ENCODE measurements at places on chromosomes 1 and 21.
A peak's percentile ranks its signal among the peaks of the same experiment; 100 is the strongest.

- DNase-seq, result no peak
Measured at GRCh38 chr1:244311784-244312532, 139.8 kb downstream of the ADSS2 start.

DNA sequence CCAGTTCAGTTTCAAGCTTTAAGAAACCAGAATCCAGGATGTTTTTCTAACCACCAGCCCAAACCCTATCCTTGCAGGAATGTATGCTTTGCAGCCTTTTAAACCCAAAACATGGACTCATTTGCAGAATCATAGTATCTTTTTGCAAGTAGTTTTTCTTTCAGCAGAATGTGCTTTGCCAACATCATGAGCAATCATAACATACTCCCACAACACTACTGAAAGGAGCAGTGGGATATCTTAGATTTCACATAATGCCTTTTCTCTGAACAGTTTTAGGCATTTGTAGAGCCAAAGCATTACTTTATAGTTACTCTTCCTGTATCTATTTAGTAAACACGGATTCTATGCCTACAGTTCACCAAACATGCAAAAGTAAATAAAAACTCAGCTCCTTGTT, 10.0 kb upstream of the SH2D2A start:
- no peak for DNase-seq

- no peak for DNase-seq
Measured at GRCh38 chr1:27403065-27403726, 10.8 kb downstream of the GPR3 start.

GRCh38 chr1:19680644-19681043, 16.0 kb downstream of the HTR6 start:
- no peak for DNase-seq

GRCh38 chr1:5621692-5622091, 370.5 kb downstream of the NPHP4 start:
- no peak for DNase-seq

- no peak for DNase-seq
Measured at GRCh38 chr1:42973286-42973685, 14.6 kb upstream of the SLC2A1 start.

DNA sequence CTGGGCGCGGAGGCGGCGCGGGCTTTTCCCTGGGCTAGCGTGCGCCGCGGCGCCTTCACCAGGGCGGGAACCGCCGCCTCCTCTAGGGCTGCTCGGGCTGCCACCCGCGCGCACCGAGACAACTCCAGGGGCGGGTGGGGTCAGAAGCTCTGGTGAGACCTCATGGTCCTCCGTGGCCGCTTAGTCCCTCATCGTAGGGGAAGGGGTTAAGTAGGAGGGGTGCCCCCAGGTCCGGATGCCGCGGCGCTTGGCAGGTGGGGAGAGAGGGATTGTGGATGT, 559 bp downstream of the SERTAD4 start:
- DNase-seq, result no peak

DNA sequence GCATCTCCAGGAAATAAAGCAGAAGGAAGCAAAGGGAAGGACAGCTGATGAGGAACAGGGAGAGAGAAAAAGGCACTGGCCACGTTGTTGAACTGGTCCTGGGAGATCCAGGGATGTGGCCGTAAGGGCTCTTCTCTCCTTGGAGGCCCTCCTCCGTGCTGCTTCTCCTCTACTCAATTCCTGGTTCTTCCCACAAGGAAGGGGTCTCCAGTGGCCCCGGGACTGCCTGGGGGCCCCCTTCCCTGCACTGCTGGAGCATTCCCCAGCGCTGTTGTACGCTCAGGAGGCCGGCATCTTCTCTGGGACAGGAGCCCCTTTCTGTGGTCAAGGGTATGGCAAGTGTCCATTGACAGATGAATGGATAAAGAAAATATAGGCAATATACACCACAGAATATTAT, 88.5 kb upstream of the TLR5 start:
- no peak for DNase-seq

DNA sequence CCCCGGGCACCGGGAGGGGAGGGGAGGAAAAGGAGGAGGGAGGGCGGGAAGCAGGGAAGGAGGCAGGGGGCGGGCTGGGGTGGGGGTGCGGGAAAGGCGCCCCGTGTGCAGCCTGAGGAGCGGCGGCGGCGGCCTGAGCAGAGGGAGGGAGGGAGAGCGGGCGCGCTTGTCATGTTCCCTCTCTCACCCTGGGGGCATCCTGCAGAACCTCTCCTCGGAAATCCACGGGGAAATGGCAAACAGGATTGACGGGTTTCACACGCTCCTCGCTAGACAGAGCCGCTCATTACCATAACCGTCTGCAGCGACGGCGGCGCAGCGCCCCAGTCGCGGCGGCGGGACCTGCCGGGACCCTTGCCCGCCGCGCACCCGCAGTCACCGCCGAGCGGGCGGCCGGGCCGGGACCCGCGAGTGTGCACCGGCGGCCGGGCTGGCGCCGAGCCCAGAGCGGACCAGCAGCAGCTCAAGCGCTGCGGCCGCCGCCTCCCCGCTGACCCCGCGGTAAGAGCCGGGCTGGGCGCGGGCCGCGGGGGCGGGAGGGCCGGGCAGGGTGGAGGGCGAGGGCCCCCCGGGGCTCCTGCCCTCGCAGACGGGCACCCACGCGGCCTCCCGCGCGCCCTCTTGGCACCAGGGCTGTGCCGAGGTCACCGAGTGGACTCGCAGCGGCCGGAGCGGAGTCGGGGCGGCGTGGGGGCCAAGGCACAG, at the start of gene SERTAD4:
Gene SERTAD4 (plus strand): TSS at position 286 of the 705 bp plus-strand sequence. CDS start 5,165 bp downstream, outside the sequence.
- DNase-seq, result peak; percentile 68

DNA sequence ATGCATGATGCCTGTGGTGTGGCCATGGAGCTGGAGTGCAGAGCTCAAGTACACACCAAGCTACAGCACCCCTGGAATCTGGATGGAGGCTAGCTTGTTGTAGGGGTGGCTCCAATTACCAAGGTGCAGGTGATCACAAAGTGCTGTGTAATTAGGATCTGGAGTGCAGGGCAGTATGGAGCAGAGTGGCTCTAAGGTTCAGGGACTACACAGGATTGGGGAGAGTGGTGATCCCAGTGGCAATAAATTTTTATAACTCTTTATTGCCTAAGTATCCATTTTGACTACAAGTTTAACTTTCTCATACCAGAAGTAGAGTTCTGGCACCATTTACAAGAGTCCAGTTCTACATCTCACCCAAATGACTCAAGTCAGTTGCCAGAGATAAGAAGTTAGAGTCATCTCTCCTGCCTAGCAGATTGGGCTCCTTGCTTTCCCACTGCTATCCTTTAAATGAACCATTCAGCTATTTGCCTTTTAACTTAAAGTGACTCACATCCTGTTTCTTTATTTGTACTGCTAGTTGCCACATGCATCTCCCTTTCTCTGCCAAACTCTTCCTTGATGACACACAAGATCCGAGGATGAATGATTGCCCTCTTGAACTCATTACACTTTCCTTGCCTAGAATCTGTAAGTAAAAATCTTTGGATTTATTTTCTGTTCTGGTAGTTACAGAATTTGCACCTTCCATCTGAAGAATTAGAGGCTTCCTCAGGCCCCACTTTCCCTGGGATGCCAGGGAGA, 427.2 kb downstream of the KCNT2 start:
- no peak for DNase-seq

GRCh38 chr1:208163539-208163938, 80.6 kb downstream of the PLXNA2 start:
- no peak for DNase-seq

GRCh38 chr21:46431884-46432488, 26.7 kb upstream of the DIP2A start:
- DNase-seq, result no peak

GRCh38 chr1:167149793-167150491, 56.1 kb downstream of the STYXL2 start:
- no peak for DNase-seq

DNA sequence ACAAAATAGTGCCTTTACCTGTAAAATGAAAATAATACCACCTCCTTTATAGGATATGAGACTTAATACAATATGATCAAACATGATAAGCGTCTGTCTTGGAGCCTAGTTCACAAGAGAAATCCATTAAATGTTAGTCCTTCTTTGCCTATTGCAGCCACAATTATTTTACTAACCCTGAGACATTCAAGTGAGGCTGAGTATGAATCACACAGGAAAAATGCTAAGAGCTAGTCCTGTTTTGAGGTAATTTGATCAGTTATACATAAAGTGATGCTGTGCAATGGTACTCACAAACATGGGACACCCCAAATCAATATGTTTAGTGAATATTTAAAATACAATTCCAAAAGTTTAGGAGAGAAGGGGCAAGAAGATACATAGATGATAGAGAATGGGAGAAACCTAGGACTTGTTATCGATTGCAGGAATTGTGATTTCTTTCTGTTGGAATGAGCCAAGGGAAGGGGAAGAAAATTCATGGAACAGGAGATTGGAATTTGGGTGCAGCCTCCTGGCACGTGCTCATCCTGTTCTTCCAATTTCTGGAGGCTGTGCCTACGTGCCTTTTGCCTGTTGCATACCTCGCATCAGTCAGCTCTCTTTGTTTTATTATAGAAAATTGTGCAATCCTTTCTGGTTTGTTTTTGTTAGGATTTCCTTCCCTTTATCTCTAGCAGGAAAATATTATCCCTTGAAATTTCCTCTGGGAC, 39.9 kb upstream of the BACH1 start:
- DNase-seq, result no peak

DNA sequence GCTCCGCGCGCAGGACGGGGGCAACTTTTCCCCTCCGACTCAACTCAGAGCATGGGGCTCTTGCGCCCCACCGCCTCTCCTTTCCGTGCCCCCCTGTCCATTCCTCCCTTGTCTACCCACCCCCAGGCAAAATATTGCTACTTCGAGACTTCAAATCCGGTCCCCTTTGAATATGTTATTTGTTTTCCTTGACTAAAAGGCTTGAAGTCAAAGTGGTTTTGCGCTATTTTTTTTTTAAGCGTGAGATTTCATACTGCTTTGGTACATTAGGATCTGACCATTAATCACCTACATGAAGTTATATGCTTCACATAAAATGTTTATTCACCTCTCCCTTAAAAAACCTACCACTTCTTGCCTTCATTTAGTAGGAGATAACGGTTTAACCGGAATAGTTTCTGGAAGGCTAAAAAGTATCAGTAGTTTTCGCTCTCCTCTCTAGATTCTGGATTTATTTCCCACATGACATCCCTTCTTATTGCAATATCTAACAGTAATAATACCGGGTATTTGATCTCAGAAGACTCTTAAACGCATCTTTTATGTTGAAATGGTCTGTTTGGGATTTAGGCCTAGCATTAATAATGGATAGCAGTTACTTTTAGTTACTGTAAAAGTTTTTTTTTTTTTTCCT, 1.6 kb downstream of the NFIA start:
- DNase-seq, result no peak

DNA sequence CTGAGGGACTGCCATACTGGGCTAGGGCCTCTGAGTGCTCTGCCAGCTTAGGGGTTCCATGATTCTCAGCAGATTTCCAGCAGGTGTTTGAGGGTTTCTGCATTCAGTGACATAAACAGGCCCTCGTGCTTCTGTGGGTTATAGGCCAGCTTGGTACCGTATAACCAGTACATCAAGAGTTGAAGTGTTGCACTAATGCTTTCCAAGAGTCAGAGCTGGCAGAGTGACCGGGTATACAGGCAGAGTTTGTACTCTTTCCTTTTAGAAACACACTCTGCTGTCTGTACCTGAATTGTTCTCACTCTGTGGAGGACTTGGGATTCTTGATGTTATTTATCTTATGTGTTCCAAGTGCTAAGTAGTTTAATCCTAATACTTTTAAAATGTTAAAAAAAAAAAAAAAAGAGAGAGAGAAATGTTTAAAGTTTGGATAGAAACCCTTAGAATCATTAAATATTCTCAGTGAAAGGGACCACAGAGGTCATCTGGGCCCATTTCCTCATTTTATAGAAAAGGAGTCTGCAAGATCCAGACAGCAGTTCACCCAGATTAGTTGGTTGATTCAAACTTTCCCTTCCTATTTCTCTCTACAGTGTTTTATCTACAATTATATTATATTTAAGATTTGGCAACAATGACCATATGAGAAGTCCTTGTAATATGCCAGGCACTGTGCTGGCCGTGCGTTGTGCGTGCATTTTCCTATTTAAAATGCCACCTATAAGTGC, 325.8 kb downstream of the KIF26B start:
- no peak for DNase-seq

GRCh38 chr1:55206210-55206609, 9.0 kb downstream of the USP24 start:
- no peak for DNase-seq

GRCh38 chr1:36703526-36704208, 221.0 kb upstream of the CSF3R start:
- peak; percentile 87 for DNase-seq

DNA sequence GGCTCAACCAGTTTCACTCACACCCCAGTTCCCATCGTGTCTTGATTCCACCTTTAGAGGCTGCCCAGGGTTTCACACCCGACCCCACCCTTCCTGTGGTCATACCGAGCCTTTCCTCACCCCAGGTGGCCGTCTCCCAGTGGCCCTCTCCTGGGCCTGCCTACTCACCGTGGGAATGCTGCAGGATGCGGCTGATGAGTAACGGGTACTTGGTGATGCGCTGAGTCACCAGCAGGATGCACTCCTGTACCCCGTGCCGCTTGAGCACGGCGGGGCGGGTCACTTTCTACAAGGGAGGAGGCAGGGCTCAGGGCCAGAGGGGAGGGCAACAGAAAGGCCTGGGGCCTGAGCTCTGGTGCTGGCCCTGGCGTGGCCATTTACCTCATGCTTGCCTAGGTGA, 16.4 kb downstream of the ARHGEF2 start:
- DNase-seq, result no peak

- DNase-seq, result no peak
Measured at GRCh38 chr21:35583566-35584216, 476.6 kb downstream of the SETD4 start.

DNA sequence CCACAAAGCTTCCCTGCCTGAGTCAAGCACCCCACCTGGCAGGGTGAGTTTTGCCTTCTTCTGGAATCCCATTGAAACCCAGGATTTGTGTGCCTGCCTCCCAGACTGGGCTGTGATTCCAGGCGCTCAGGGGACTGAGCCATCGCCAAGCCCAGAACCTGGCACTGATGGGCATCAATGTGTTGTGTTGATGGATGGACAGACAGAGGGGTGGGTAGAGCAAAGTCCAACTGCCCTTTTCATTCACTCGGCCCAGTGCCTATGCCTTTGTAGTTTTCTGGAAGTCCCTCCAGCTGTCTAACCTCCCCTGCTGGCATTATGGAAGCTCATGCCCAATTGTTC, 66.0 kb upstream of the LAPTM5 start:
- no peak for DNase-seq

DNA sequence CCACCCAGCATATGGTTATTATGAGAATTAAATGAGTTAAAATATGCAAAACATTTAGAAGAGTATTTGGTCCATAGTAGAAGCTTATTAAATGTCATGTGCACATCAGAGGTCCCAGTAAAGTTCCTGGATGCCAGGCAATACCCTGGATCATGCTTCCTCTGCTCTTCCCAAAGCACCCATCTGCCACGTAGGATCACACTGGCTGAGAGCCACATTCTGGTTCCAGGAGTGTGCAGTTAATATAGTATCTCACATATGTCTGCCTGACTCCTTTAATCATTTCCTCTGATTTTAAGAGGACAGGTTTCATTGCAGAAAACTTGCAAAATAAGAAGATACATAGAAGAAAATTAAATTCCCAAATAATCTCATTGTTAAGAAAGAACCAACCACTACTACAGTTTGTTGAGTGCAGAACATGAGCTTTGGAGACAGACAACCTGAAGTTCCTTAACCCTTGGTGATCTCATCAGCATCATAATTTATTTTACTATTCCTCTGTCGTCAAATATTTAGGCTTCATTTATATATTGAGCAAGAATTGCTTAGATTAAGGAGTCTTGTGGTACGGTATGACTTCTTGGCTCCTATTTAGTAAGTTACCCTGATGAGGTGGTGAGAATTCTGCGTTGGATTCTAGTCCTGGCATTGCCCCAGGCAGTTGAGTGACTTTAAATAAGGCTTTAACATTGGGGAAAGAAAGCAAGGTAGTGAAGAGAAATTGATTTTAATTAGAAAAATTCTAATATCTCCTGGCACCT, 12.3 kb downstream of the SGIP1 start:
- DNase-seq, result peak; percentile 11

GRCh38 chr1:172399756-172400721, 20.4 kb upstream of the C1orf105 start:
- DNase-seq, result no peak

Measured in NCI-H2081 (cell line).